ENCODE measurements at places on chromosomes 16 and 17.

GRCh38 chr16:72277749-72278148 lies 105.8 kb upstream of the PMFBP1 start:
- no peak for DNase-seq

DNA sequence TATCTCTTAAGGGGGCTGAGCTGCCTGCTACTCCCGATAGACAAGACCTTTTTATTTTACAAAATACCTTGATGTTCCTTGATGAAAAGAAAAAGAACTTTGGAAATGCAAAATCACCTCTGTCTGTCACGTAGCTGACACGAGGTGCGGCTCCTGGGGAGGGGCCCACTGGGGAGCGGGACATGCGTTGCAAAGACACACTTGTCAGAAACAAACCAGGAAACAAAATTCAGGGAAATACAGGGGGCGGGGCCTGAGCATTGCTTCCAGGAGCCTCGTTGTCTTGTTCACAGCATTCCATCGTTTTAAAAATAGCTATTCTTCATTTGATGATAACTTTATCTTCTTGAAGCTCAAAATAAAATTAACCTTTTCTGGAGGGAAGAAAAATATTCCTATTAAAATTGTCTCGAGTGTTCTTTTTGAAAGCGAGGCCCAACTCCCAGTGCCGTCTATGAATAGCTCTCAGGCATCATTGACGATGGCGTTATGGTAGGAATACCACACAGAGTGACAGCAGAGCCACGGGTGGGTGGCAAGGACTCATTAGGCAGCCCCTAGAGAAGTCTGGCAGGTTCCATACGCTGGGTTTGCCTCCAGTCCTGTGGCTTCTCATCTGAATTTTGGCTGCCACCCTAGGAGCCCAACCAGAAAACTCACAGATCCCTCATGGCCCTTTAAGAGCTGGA lies 286.9 kb downstream of the CPPED1 start:
- no peak for DNase-seq

- no peak for DNase-seq
Measured at GRCh38 chr16:79519448-79519847, 81.1 kb downstream of the MAF start.

DNA sequence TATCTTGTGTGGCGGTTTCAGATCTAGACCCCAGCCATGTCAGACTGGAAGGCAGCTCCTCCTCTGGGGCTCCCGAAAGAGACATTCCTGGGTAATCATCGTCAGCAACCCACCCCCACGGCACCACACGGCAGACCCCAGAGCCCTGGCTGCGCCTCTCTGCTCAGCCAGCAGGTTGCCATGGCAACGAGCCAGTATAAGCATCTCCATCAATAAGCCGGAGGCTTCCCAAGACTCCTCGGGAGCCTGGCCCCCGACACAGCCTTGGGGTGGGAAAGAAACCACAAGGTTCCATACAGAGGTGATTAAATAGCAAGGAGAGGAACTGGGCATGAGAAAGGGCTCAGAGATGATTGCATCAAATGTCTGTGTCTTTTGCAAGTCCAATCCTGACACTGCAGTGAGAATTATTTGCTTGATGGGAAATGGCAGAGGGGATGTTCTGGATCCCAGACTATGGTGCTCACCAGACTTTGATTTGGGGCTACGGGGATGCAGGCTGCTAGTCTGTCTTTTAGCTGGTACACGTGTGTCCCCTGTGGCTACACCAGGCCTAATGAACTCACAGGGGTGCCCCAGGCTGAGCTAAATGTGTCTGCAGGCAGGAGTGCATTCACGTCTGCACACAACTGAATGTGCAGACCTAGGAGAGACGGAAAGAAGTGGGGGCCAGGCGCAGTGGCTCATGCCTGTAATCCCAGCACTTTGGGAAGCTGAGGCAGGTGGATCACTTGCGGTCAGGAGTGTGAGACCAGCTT lies 320.5 kb upstream of the TNRC6C start:
- DNase-seq, result no peak

- no peak for DNase-seq
Measured at GRCh38 chr17:57391076-57391825, 134.9 kb downstream of the MSI2 start.

All from germinal center (tissue), 1 donor.